ENCODE measurements at places on chromosomes 3 and 15. TPM values are rescaled to one million over a fixed set of nuclear protein-coding genes. Genes with fewer than 3 reads are reported as not detected.

DNA sequence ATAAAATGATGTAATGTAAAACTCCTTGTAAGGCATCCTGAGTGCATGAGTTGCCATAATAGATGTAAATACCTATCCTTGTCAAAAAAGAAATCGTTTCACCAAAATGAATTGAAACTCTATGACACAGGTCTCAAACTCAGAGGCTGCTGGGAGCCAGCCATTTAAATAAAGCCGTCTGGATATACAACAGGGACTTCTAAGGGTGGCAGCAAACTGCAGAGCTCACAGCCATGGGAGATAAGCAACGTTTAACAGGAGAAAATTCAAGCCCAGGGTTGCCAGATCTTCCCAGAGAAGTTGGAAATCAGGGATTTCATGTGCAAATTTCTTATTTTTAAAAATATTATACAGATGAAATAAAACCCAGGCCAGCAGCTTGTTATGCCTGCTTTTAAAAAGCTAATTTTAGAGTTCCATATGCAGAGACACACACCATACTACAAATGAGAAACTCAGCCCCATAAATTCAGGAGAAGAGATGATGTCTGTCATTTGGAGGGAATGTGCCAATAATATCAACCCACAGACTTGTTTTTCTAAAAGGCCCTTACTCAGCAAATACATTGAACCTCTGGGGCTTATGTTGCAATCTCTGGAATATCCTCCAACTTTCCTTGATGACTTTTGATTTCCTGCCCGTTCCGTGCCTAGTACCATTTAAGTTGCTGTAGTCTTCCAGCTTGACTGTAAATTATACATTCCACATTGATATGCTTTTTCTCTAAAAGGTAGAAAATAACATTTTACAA, 75.6 kb downstream of the AQP9 start:
- no peak for DNase-seq

The MKRN3 gene
- 5.0 TPM for total RNA-seq

The SGO1 gene
- total RNA-seq, result 39.4 TPM

- no peak for DNase-seq
Observed at GRCh38 chr3:53411371-53411770, 64.0 kb upstream of the DCP1A start.

DNA sequence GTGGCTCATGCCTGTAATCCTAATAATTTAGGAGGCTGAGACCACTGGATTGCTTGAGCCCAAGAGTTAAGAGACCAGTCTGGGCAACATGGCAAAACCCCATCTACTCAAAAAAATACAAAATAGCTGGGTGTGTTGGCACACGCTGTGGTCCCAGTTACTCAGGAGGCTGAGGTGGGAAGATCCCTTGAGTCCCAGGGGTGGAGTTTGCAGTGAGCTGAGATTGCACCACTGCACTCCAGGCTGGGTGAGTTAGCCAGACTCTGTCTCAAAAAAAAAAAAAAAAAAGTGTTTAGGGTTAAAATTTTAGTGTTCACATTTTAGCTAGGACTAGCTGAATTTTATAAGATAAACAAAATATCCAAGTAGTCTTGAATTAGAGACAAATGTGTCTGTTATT, 1340.1 kb upstream of the EPHA6 start:
- no peak for DNase-seq

The DPPA2 gene
- not detected for total RNA-seq

DNA sequence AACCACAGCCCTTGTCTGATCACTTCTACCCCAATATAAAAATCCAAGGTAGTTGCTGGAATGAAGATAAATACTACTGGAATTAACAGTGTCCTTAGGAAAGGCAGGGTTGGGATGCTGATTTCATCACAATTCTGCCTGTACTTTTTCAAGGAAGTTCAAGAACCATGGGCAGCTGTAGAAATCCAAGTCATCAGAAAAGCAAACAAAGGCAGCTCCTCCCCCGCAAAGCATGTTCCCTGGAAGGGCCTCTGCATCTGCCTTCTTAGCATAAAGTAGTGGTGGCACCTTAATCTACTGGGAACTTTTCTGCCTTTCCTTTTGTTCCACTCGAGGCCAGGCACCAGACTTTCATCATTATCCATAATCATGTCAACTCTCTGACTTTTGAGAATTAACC, 54.4 kb downstream of the ERC2 start:
- DNase-seq, result no peak

DNA sequence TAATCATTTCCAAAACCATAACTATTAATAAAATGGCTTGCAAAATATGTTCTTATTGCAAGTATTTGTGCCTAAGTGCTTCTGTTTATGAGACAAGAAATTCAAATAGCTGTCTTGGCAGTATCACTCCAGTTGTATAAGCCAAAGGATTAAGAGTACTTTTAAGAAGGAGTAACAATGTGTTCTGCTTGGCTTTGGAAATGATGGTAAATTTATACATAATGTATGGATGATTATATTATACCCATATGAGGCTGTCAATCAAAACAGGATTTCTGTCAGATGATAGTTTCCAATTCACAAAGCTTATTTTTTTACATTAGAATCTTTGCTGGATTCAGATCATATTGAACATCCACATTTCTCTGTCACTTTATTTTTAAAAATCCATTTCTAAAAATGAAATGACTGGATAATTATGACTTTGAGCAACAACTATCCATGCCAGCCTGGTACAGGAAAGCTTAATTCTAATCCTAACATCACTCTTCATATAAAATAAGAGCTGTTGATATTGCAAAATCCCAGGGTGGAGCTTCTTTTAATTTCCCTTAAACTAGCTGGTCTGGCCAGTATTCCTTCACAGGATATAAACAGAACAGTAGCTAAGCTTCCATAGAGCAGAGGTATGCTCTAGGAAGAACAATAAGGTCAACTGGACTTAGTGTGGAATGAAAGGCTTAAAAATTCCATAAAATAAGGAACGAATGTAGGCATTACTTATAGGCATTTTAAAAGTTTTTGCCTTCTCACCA, 30.0 kb upstream of the ZNF280D start:
- no peak for DNase-seq

GRCh38 chr3:77506384-77506783, 466.5 kb downstream of the ROBO2 start:
- no peak for DNase-seq

- DNase-seq, result no peak
Observed at GRCh38 chr3:178480795-178481194, 55.4 kb upstream of the KCNMB2 start.

The ALPK3 gene
- 0.20 TPM for total RNA-seq

DNA sequence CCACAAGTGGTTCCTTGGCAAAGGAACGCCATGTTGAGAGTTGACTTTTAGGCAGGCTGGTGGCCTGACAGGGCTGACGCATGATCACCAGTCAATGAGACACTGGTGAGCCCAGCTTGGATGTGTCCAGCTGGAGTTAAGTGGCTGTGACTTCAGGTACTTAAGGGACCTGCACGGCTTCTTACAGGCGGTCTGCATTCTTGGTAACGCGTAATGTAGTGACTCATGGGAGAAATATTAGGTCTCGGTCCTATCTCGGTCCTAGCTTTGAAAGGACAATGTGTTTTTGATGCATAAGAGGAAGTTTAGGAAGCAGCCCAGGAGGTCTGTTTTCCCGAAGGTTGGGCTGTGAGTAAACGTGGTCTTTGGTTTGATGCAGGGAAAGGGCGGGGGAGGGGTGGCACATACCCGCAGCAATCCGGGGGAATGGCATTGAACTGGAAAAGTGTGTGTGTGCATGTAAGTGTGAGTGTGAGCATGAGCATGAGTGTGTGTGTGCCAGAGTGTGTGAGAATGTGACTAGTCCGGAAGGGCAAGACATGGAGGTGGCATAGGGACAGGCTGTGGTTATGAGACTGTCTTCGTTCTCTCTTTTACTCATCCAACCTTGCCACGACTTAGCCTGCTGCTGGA, 55.3 kb downstream of the FAM43A start:
- DNase-seq, result no peak

The GABRA5 gene
- total RNA-seq, result not detected

The LMOD3 gene
- not detected for total RNA-seq

The SNTN gene
- not detected for total RNA-seq

DNA sequence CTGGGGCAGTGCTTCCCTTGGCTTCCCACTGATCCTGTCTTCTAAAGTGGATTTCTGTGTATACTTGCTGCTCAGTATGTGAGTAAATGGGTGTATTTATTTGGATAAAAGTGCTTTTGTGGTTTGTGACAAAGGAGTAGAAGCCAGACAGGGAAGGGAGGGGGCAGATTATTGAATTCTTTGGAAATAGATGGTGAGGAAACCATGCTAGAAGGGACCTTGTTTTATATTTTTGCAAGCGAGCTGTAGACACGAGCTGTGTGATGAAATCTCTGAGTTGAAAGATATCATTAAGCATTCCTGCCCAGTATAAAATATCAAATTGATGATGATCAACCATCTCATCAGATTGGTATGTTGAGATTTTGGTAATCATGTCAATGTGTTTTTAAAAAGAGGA, 68.9 kb downstream of the DUT start:
- no peak for DNase-seq

The PIF1 gene
- 46.1 TPM for total RNA-seq

GRCh38 chr3:45929042-45929679, 14.1 kb upstream of the CXCR6 start:
- DNase-seq, result peak; percentile 71

- DNase-seq, result no peak
Observed at GRCh38 chr3:66989860-66990696, 8.0 kb upstream of the KBTBD8 start.

DNA sequence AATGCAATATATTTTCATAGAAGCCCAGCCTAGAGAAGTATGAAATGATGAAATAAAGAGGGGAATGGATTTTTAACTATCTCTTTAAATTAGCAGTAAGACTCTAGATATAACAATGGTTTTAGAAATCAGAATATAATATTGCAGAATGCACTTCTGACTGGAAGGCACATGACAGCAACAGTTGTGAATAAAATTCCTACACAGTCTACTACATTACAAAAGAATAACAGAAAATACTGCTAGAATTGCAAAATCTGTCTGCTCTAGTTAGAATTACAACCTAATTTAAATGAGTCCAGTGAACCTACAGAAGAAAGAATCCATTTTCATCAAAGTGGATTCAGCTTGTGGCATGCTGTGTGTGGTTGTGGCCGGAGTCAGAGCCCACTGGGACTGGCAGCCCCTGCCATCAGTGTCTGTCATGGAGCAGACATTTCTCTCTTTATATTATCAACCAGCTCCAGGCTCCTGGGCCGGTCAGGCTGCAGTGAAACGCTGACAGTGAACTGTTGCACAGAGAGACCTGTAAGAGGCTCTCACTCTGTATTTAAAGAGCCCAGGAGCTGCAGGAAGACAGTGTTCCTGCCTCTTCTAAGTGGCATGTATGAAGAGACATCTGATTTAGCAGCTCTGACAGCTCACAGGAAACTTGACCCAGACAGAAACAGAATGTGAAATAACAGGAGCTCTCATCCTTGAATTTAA, 1523.8 kb upstream of the CADM2 start:
- no peak for DNase-seq

The PARP15 gene
- 47.2 TPM for total RNA-seq

GRCh38 chr3:36843065-36844051, 79.0 kb upstream of the DCLK3 start:
- peak; percentile 70 for DNase-seq

The DTWD1 gene
- 13.4 TPM for total RNA-seq

The PEX5L gene
- total RNA-seq, result 0.35 TPM

GRCh38 chr3:42849017-42849416, 26.7 kb downstream of the CYP8B1 start:
- no peak for DNase-seq

DNA sequence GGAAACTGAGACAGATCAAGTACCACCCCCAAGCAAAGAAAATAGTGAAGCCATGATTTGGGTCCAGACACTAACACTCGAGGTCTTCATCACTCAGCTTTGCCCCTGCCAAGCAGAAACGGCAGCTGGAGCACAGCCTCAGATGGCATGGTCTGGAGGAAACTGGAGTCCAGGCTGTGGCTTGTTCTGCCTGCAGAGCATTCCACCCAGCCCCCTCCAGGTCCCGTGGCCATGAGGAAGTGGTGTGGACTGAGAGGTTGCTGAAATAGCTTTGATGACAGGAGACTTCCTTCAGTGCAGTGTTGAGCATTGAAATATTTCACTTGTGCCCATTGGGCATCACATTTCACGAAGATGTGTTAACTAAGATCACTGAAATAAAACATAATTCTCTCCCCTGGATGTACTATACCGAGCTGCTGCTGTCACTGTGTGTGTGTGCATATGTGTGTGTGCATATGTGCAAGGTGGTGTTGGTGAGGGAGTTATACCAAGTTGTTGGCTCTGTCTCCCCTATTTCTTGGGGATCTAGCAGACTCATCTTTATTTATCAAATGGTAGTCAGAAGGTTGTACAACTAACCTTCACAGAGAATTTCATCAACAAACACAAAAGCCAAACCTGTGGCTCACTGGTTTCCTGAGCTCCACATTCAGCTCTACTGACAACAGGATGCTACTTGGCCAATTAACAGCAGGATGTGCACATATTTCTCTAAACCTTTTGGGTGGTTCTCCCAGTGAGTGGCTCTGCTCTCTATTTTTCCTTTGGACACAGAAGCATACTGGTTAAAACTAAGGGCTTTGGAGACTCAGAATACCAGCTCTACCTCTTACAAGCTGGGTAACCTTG, 660.1 kb upstream of the CFAP20DC start:
- DNase-seq, result peak; percentile 53
